Right forelimb (tissue), 1 donor: ENCODE measurements at places on chromosomes 6 and 20.
A peak's percentile ranks its signal among the peaks of the same experiment; 100 is the strongest.

GRCh38 chr6:6981681-6982322 is 126.0 kb upstream of the RREB1 start:
- DNase-seq: no peak

DNA sequence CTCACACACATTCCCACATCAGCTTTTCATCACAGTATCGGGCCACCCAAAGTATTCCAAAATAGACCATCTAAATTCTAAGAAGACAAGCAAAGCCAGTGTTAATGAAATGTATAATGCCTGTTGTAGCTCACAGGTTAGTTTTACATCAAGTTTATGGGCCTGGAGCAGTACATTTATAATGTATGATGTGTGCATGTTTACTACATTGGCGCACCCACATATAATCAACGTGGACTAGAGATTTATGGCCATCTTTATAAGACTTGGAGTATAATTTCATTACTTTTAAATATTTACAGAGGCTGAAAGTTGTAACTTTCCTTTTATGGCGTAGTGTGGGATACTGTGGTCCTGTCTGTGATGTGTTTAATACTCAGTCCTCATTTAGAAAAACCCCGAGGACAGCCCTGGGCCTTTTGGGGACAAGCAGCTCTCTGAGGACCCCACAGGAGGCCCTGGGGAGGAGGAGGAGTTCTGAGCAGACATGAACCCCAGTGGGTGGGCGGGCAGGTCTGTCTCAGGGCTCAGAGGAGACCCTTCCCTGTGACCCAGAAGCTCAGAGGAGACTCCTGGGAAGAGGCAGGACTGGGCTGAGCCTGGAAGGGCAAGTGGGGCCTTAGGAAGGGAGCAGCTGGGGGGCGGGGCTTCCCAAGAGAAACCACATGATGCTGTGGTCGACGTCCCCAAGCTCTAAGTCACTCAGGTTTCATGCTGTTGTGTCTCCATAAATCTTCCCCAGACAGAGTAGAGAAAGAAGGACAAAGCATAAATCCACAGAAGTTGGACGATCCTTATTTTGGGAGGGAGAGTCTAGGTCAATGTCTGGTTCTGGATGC is 232.1 kb downstream of the PREX1 start:
- DNase-seq: peak; percentile 10

GRCh38 chr6:43781941-43782704 is 12.1 kb downstream of the VEGFA start:
- no peak for DNase-seq

GRCh38 chr6:136095986-136096385 is 154.1 kb downstream of the MTFR2 start:
- no peak for DNase-seq
